ENCODE measurements at places on chromosomes 12 and 14.

GRCh38 chr12:46430340-46430948 lies 57.9 kb upstream of the SLC38A2 start:
- DNase-seq: no peak

DNA sequence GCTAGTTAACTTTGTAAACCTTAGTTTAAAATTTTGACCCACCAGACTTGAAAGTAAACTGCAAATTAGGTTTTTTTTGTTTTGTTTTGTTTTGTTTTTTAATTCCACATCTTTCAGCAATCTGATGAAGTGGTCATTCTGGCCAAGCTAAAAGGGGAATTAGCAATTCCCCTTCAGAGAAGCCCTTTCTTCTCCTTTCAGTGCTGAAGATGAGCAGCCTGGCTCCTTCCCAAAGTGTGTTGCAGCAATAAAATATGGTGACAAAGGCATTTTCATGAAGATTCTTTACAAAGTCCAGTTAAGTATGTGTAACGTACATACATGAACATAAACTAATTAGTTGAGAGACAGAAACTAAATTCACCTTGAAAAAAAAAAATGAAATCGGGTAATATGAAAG lies 380.1 kb downstream of the NOVA1 start:
- DNase-seq: no peak

DNA sequence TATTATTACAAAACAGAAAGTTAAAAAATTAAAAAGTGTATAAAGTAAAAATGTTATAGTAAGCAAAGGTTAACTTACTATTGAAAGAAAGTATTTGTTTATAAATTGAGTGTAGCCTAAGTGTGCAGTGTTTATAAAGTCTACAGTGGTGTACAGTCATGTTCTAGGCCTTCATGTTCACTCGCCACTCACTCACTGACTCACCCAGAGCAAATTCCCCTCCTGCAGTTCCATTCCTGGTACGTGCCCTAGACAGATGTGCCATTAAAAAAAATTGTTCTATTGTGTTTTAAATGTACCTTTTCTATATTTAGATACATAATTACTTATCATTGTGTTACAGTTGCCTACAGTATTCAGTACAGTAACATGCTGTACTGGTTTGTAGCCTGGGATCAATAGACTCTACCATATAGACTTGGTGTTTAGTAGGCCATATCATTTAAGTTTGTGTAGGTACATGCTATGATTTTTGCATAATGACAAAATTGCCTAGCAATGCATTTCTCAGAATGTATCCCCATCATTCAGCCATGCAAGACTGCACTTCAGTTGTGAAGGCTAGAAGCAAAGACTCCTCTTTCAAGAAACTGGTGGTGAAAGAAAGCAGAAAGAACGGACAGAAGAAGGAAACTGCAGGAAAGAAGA lies 100.6 kb downstream of the DACT1 start:
- no peak for DNase-seq

- no peak for DNase-seq
Measured at GRCh38 chr12:108580531-108580930, 17.4 kb downstream of the TMEM119 start.

GRCh38 chr14:31138301-31138700 lies 69.3 kb downstream of the HECTD1 start:
- no peak for DNase-seq

DNA sequence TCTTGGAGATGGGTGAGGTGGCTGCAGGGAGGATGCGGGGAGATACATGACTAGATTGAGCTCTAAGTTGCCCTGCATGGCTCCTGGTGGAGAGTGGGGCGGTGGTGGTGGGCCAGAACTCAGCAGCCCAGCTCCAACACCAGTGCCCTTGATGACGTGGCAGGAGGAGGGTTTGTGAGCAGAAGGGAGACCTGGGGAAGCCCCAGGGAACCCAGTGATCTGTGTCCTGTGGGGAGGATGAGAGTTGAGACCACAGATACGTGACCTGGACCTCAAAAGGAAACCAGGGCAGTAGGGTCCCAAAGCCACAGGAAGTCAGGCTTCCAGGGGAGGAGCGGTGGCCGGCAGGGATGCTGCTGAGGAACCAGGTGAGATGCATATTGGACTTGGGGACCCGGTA lies 989.1 kb upstream of the TMEM132C start:
- DNase-seq: no peak

Data from stimulated activated CD8-positive, alpha-beta memory T cell treated with anti-CD3 and anti-CD28 coated beads, Interleukin-15, amount 100 ng/mL, for 48 hours (primary cell).